GM23338 (cell line): ENCODE measurements at places on chromosomes 5 and 9.

DNA sequence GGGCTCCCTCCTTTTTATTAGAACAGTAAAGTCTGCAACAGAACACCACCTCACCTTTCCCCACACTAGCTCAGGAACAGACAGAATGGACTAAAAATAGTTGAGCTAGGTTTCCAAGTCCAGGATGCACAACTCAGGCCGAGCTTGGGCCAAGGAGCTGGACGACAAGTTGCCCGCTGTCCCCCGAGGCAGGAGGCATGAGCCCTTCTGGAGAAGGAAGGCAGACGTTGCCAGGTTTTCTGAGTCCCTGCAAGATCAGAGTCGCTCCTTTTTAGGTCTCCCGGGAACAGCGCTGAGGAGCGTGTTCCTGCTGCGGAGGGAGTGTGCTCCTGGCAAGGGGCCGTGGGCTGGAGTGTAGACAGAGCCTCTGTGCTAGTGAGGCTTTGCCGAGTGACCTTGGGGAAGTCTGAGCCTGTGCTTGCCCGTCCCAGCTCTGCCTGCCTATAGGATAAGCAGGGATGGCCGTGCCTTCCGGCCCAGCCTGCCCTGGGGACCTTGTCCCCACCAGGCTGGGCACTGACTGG lies 121.6 kb downstream of the WNK2 start:
- DNase-seq, result no peak

DNA sequence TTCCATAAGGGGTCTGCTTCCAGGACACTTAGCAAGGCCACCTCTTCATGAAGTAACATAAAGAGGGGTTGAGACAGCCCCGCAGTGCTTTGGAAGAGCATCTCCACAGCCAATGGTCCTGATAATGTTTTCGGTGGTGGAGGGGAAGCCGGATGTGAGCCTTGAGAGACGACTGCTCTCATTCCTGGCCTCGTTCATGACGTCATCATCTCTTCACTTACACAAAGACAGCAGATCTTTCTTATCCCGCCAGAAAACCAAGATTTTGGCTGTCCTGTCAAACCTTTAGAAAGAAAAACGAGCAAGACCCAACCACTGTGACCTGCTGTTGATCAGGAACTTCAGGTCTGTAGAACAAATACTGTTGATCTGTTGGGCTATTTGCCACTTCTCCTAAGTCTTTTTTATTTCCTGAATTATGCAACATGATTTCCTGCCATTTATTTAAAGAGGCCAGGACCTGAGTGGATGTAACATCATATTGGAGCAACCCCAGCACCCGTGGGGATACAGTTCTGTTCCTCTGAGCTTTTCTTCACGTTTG lies 89.0 kb upstream of the IRX2 start:
- no peak for DNase-seq

- DNase-seq, result no peak
Measured at GRCh38 chr5:147303976-147304375, 69.2 kb downstream of the STK32A start.

DNA sequence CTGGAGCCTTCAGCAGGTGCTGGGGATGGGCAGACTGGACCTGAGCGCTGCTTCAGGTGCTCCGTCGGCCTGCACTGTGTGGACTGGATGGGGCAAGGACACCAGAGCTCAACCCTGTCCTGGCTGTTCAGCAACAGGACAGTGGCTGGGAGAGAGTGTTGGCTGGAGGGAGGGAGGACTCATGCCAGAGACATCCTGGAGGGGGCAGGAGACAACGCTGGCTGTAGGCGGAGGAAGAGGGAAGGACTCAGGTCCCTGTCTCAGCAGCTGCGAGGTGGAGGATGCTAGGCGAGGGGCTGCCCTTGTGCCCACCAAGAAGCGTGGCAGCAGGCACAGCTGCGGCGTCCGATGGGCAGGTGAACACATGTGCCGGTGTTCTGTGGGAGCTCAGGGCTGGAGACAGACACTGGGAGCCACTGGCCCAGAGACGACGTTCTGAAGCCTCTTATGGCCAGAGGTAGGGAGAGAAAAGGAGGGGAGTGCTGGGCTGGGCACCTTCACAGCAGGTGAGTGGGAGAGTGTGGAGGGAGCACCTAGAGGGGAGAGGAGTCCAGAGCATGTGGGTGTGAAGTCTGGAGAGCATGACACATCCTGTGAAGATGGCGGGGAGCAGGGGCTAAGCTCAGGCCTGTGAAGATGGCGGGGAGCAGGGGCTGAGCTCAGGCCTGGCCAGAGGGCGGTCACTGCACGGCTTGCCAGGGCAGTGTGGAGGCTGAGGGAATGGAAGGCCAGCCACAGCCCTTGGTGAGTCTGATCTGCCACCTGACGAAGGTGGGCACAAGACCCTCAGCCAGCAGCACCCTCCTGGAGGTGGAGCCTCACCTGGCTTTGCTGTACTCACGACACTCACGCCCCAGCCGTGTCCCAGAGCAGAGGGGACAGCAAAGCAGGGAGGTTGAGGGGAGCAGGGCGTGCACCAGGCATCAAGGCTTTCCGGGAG lies 79.1 kb upstream of the FCN1 start:
- no peak for DNase-seq

- no peak for DNase-seq
Measured at GRCh38 chr9:123400926-123401503, 45.0 kb downstream of the CRB2 start.

DNA sequence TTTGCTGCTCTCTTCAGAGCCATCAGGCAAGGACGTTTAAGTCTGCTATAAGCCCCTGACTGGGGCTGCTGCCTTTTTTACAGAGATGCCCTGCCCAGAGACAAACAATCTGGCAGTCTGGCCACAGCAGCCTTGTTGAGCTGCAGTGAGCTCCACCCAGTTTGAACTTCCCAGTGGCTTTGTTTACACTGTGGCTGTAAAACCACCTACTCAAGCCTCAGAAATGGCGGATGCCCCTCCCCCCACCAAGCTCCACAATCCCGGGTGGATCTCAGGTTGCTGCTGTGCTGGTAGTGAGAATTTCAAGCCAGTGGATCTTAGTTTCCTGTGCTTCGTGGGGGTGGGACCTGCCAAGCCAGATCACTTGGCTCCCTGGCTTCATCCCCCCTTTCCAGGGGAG lies 59.7 kb upstream of the SNCAIP start:
- peak; percentile 12 for DNase-seq

DNA sequence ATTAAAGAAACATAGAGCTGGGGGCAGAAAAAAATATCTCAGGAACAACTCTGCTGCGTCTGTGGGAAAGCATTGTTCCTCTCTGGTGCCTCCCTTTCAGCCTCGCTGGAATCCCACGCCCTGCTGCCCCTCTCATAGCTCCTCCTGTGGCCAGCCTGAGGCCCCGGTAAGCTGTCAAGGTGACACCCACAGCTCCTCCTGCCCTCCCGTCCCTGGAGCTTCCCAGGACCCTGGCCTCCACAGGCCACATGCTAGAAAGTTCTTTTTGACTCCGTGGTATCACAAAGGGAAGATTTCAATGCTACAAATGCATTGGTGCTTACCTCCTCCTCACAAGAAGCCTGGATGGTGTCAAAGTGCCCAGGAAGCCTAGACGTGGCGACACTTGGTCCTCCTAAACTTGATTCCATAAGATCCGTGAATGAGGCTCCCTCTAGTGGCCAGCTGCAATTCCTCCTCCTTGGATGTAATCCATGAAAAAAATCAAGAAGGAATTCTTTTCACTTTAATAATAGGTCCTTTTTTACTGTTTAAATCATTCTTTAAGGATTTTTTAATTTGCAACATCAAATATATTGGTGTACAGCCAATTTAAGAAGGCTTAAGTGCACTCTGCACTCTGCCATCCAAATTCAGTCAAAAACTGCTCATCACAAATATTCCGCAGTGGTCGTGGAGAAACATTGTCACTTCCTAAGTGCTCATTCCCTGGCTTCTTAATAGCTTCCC lies 104.9 kb downstream of the CFAP90 start:
- peak; percentile 96 for DNase-seq

GRCh38 chr5:135230251-135230925 lies 168.6 kb downstream of the MACROH2A1 start:
- DNase-seq, result no peak

DNA sequence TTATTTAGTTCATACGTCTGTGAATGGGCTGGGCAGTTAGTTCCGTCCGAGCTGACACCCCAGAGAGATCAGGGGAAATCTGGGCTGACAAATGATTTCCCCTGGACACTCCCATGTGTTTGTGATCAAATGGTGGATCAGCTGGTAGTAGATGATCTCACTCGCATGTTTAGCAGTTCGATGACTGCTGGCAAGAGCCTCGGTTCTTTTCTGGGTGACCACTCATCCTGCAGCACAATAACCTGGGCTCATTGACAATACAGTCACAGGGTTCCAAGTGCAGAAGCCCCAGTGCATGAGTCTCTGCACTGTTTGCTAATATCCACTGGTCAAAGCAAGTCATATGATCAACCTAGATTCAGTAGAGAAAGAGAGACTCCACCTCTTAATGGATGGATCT lies 155.9 kb downstream of the NR2F1-AS1 start:
- no peak for DNase-seq
